ENCODE measurements at places on chromosomes 7 and 10.

GRCh38 chr7:7795203-7795602, 76.8 kb upstream of the RPA3 start:
- DNase-seq, result no peak

DNA sequence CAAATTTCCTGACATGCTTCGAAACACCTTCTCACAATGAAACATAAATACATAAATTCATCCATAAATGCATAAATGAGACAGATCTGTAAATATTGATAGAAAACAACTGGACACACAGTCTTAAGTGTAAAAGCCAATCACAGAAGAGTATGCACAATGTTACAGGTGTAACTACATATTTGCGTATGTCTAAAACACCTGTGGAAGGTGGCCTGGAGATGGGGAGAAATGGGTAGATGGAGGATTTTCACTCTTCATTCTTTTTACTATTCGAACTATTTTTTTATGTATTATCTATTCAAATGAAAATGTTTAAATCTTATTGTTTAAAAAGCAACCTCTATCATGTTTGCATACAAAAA, 860 bp downstream of the IQUB start:
- no peak for DNase-seq

- no peak for DNase-seq
Observed at GRCh38 chr7:155842496-155843265, 30.4 kb upstream of the SHH start.

GRCh38 chr7:94422827-94423460, 28.2 kb downstream of the COL1A2 start:
- DNase-seq, result no peak

- DNase-seq, result no peak
Observed at GRCh38 chr7:100016215-100016901, 962 bp downstream of the ZKSCAN1 start.

DNA sequence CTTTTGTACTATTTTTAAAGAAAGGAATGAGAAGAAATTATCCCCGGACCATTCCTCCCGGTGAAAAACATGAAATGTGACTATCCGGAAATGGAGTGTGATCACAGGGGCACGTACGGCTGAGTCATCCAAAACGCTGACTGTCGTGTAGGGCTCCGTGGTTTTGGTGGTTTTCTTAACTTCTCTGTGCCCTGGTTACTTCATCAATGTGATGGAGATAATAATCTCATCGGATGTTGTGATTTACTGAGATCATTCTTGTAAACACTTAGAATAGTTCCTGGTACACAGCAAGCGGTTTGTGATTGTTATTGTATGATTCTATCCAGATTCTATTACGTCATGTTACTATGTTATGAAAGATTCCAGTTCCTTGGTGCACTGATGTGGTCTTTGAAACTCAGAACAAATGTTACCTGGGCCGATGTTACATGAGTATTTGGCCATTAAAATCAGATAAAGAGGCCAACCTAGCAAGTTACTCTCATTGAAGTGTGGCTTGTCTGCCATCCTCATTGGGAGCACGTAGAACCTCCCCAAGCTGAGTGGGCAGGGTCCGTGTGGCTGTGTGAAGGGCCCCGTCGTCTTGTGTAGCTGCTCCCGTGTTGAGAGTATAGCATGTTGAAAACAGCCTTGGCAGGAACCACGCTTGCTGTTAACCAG, 99.5 kb downstream of the CAMK1D start:
- DNase-seq, result peak; percentile 80

- no peak for DNase-seq
Observed at GRCh38 chr10:36412942-36413341, 712.5 kb upstream of the ANKRD30A start.

- no peak for DNase-seq
Observed at GRCh38 chr7:95469848-95470247, 15.9 kb upstream of the ASB4 start.

DNA sequence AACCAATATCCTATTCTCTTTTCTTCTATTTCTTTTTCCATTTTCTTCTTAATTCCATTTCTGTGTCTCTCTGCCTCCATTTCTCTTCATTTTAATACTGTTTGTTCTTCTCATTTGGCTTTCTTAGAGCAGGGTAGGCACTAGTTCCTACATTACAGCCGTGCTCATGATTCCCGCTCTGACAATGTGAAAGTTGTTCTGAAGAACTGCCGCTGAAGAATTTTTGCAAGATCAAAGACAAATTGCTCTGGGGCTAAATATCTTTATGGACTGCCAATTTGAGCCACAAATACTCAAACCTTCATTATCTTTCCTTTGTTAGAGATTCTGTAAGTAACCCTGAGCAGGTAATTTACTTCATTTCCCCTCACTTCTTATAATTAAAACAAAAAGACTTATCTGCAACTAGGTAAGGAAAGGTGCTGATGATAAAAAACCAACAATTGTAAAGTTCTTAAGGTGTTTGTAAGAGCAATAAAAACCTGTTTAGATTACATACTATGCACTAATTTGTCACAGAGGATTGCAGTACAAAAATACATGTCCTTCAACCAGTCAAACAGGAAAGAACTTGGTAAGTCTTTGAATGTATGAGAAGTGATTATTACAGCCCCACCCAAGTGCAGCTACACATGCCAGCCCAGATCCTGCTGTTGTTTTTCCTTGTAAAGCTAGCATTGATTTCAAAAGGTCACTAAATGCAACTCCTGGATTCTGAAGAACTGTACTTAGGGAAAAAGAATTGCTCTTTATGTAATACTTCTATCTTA, 127.5 kb downstream of the COL28A1 start:
- no peak for DNase-seq

GRCh38 chr7:11212816-11213215, 239.1 kb downstream of the PHF14 start:
- no peak for DNase-seq

- no peak for DNase-seq
Observed at GRCh38 chr10:114520453-114520852, 116.2 kb upstream of the AFAP1L2 start.

DNA sequence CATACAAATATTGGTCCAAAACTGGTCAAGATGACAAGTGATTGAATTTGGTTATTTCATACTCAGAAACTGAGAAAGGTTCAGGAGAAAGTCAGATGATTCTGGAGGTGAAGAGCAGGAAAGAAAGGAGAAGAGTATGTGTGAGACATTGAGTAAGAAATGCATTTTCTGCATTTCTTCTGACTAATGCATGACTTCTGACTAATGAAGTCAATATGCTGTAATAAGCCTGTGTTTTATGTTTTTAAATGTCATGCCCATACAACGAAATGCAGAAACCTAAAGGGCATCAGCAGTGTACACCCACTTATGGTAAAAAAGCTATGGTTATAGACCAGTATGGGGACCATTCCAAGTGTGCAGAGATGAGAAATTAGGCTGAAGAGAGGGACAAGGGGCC, 1227.8 kb upstream of the SORCS1 start:
- no peak for DNase-seq

- DNase-seq, result no peak
Observed at GRCh38 chr7:43511769-43512515, 71.0 kb upstream of the STK17A start.

GRCh38 chr7:10718768-10719167, 254.9 kb upstream of the PHF14 start:
- no peak for DNase-seq

- DNase-seq, result no peak
Observed at GRCh38 chr10:12876266-12876665, 125.2 kb downstream of the CCDC3 start.

DNA sequence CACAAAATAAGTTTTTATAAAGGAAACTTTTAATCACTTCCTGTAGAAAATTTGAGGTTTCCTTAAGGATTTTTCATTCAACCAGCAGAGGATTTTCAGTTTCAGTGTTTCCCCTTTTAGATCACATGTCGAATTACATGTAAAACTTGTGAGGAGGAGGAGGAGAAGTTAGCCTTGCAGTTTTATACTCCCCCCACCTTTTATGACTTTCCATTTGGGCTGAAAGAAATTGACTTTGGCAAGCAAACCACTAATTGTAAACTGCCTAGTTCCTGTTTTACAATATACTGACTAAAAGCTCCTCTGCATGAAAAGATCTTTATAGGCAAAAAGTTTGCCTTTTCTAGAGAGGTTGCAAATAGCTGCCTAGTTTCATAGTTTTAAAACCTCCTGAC, 3.0 kb downstream of the BAMBI start:
- no peak for DNase-seq

DNA sequence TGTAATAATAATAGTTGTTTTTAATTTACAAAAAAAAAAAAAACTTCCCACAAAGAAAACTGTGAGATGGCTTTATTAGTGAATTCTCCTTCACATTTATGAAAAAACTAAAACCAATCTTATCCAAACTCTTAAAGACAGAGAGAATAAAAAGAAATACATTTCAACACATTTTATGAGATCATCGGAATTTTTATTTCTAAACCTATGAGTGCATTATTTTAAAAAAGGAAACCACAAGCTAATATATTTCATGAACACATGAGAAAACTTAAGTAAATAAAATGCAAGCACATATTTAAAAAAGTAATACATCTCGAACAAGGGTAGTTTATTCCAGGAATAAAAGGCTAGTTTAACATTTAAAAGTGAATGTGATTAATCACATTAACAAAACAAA, 31.5 kb downstream of the C7orf25 start:
- DNase-seq, result no peak

GRCh38 chr7:140367528-140367927, 30.8 kb downstream of the SLC37A3 start:
- no peak for DNase-seq

DNA sequence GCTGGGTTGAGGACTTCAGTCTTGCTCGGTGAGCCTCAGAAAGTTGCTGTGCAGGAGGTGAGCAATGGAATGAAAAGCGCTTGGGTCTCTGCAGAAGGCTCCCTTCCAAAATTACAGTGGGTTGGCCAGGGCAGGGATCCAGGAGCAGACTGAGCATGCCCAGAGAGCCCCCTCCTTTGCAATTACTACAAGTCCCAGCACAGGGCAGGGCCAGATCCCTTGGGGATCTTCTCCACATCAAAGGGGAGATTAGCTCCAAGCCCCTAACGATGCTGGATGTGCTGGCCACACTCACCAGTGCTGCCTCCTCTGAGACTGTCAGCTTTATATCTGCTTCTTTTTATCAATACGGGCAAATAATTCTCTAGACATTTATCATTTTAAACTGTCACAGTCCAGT, 337.5 kb downstream of the RPS24 start:
- no peak for DNase-seq

GRCh38 chr10:75971402-75972211, 540.2 kb downstream of the LRMDA start:
- no peak for DNase-seq

DNA sequence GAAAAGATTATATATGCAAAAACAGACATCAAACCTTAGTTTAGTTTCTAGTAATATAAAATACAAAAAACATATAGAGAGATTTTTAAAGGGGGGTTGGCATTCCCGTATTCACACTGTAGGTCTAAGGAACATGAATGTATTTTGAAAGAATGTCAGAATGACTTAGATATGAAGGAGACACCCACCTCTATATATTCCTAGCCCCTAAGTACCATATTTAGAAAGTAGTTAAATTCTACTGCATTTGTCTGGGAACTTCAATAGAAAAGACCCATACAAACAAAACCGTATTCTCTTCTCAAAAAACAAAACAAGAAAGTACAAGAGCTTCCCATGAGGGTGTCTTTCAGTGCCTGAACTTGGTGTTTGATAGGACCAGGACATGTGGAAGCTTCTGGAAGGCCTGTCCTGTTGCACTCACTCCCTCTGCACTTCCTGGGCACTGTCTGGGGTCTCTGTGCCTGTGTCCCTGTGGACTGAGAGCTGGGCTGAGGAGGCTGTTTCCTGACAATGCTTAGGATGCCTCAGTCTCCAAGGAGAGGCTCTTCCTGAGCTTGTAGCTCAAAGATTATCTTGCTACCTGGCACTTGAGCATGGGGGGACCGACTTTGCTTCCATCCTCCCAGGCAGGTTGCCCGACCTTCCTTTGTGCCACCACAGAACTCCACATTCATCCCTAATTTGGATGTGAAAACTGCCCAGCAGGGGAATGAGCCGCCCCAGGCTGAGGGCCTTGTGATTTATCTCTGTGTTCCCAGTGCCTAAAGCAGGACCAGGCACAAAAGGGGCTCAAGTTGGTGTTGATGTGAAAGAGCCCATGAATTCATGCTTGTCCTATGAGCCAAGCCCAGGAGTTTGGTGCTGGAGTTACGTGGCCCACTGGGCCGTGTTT, 44.4 kb upstream of the KLF6 start:
- no peak for DNase-seq

GRCh38 chr7:85234730-85235129, 47.9 kb upstream of the SEMA3D start:
- DNase-seq, result no peak

DNA sequence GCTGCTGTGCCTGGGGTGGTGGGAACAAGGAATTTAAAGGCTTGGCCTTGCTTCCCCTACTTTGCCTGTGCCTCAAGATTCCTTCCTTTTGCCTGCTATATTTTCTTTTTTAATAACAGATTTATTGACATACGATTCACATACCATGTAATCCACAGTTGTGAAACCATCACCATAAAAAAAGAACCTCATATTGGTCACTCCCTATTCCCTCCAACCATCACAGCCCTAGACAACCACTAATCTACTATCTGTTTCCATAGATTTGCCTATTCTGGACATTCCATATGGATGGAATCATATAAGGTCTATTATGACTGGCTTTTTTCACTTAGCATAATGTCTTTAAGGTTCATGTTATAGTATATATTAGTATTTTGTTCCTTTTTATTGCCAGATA, 59.3 kb upstream of the TRIM8 start:
- DNase-seq, result no peak

DNA sequence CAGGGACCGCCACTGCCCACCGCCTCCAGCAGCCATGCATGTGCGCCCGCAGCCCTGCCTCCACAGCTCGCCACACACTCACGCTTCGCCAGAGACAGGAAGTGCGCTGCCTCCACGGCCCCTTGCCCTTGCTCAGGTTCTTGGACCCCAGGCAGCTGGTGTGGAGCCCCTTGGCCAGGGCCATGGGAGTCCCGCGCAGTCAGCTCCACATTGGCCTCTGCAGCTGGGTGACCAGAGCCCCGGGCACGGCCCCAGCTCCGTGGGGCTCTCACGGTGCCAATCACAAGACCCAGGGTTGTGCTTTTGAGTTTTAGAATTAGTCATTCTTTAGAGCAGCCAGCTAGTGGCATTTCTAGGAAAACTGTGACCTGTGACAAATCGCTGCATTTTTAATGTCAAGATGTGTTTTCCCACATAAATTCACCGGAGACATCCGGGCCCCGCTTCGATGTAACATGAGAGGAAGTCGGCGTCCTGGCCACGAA, 4.3 kb upstream of the UTF1 start:
- no peak for DNase-seq

DNA sequence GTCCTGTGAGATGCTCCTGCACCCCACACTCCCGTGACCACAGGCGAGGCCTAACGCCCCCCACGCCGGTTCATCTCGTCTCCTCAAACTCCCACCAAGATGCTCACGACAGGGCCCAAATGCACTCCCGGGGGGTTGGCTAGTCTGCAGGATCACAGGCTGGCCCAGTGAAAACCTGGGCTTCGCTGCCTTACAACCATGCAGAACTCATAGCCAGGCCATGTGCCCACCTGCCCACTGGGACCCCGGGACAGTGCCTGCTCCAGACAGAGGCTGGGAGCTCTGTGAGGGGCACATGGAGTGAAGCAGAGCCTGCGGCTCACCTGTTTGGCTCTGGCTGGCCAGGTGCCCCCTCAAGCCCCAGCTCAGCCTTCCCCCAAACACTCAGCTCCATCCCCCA, 9.4 kb upstream of the GPER1 start:
- DNase-seq, result no peak

GRCh38 chr7:143279186-143280098, 5.3 kb upstream of the TMEM139 start:
- no peak for DNase-seq

Data from stimulated activated CD4-positive, alpha-beta T cell treated with anti-CD3 and anti-CD28 coated beads, Interleukin-1b, Interleukin-23, amount 100 ng/mL, for 48 hours (primary cell).